NCI-H2029 treated with DMSO at 0.1 percent for 48 hours (cell line): ENCODE measurements at places on chromosomes 6 and 20.
A peak's percentile ranks its signal among the peaks of the same experiment; 100 is the strongest.

GRCh38 chr20:38184101-38184500, 19.0 kb upstream of the TGM2 start:
- no peak for DNase-seq

GRCh38 chr20:61099806-61100205, 152.3 kb upstream of the CDH4 start:
- no peak for DNase-seq

DNA sequence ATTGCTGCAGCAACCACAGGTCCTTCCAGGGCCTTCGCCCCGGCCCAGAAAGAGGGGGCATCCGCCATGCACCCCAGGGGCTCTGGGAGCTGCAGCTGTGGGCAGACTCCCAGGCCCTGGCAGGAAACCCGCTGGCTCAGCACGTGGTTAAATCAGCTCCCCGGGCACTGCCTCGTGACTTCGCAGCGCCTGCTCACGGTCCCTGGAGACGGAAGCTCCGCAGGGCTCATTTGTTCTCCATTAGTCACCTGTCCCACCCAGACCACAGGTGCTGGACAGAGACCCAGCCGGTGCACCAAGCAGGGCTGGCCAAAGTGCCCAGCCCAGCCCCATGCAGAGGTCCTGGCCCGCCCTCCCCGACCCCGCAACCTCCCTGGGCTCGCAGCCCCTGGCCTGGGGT, 14.7 kb downstream of the KCNQ2 start:
- DNase-seq = no peak

DNA sequence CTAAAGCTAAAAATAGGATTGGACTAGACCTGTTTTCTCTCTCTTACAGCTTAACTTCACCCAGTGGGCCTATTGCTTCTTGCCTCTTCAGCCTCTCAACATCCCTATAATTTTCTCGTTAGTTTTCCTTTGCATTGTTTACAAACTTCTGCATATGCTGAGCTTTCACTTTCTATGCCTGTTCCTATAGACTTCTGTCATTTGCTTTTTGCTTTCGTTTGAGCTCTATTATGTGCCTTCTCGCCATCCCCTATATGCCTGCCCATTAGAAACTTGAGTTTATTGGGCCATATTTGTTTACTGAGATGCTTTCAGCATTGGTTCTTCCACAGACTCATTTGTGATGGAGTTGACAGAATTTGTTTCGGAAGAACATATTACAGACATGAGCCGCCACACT, 40.9 kb downstream of the NCOA7 start:
- no peak for DNase-seq

GRCh38 chr6:72246926-72247325, 360.6 kb downstream of the RIMS1 start:
- DNase-seq = no peak

DNA sequence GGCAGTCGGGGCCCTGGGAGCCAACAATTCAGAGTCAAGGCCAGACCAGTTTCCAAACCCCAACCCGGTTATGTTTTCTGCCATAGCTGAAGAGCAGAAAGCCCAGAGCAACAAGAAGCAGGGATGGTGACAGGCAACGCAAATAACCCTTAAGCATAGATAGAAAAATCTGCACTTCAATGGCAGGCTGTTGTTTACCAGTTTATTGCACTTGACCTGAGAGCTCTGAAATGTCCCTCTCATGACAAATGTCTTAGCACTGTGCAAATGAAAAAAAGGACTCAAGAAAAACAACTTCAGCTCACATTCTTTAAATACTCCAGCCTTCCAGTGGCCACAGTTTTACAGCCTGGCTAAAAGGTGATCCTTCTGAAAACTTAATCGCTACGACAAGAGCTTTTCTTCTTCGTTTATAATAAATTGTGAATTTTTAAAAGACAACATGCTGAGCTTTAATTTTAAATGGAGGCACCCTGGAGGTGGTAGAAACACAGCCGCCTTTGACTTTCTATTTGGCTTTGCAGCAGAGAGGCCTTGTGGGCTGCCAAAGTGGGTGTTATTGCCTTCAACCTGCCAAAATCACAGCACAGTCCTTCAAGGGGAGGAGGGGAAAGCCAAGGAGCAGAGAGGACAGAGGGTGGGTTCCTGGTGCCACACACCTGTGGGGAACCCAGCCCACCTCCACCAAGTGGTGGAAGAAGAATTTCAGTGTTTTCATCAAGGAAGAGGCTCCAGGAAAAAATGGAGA, 289.5 kb upstream of the CDYL start:
- no peak for DNase-seq

- no peak for DNase-seq
These were observed 201.3 kb downstream of the EYS start for GRCh38 chr6:65505736-65506135.

DNA sequence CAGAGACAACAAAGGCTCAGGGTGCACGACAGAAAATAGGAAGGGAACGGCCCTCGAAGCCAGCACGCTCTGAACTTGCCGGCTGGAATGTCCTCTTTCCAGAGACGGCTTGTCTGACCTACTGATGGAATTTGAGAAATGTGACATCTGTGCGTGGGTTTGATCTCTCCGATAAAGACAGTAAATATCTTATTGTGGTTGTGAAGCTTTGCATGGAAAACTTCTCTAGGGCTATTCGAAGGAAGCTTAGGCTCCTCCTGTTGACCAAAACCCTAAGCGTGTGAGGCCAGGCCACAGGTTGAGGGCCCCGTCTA, 247.3 kb downstream of the ZNF217 start:
- no peak for DNase-seq

DNA sequence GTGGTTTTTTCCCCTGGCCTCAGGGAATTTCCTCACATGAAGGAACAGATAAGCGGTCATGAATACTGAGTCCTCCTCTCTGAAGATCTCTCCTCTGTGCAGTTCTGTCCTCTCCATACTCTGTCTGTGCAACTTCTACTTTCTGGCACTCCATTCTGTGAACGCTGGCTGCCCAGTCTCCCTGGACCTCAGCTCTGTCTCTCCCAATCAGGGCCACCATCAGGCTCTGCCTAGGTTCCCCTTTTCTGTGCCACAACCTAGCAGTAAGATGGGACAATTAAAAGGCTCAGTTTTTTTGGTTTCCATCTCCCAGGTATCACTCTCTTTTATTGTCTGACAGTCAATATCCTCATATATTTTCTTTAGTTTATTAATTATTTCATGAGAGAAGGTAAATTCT, 4.8 kb upstream of the ADGB start:
- DNase-seq = no peak

GRCh38 chr6:29757701-29758293, 34.6 kb downstream of the HLA-F start:
- no peak for DNase-seq

GRCh38 chr6:89527634-89528033, 94.7 kb downstream of the ANKRD6 start:
- DNase-seq = no peak

- DNase-seq = no peak
These were observed 622 bp downstream of the MAFB start for GRCh38 chr20:40688129-40689099.

DNA sequence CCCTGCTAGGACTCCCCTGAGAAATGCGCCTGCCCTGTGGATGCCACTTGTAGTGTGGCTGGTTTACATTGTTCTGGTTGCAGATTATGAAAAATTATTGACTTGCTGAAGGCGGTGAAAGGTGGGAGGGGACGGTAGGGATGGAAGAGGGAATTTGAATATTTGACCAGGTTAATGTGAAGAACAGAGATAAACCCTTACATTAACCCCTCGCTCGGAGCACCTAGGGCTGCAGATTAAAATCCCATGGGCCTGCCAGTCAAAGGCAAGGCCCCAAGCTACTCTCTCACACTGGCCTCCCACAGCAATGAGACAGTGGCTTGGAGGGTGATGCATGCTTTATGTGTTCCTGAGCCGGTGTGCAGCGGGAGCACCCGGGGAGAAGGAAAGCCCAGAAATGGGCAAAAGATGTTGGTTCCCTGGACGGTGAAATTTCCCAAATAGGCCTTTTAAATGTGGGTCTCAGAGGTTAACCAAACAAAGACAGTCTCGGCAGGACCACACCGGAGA, 2.5 kb downstream of the FOXF2 start:
- DNase-seq = no peak

- DNase-seq = no peak
These were observed 5.6 kb downstream of the TCEA2 start for GRCh38 chr20:64068386-64069208.

DNA sequence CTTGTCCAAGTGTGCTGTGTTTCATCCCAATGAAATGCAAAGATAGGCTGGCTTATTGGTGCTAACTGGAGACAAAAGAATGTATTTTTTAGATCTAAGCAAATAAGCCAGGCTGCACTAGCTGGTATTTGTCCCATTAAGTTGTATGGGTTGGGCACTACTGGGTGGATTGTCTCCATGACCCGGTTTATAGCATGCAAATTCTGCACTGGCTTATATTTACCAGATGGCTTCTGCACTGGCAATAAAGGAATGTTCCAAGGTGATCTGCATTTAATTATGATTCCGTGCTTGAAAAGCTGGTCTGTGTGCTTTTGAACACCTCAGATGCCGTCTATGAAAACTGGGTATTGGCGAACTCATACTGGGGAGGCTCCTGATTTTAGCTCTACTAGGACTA, 61.4 kb upstream of the MOCS1 start:
- no peak for DNase-seq

DNA sequence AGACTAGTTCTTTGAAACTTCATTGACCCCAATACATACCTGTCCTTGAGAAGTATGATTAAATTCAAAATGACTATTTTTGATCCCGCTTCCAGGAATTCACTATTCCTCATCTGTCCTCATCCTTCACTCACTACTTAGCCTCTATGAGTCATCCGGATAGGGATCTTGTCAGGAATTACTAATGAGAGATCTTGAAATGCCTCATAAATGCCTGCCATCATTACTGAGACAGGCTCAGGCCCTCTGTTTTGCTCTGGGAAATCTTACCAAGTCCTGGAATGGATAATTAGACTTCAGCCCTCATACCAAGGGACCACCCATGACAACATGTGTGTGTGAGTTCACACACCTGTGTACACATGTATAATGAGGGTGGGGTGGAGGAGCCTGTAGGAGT, 2.8 kb upstream of the CYP24A1 start:
- DNase-seq = no peak

DNA sequence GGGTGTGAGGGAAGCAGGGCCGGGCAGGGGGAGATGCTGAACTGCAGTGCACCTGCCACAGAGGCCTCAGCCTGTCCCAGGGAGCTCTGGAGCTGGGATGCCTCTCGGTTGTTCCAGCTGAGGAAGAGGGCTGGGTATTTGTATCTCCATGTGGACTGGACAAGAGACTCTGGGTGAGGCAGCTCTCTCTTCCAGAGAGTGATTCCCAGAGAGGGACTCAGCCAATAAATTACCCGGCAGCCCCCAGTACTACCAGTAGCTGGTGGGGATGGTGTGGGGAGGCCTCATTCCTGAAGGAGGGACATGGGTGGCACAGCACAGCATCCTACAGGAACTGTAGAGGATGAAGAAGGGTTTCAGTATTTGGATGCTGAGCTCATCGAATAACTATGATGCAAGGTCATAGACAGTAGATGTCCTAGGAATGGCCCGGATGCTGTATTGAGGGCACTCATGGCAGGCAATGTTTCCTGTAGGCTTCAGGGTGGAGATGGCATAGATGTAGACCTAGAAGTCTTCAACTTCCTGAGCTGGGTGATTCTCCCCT, 1.4 kb downstream of the FGD2 start:
- DNase-seq = no peak

DNA sequence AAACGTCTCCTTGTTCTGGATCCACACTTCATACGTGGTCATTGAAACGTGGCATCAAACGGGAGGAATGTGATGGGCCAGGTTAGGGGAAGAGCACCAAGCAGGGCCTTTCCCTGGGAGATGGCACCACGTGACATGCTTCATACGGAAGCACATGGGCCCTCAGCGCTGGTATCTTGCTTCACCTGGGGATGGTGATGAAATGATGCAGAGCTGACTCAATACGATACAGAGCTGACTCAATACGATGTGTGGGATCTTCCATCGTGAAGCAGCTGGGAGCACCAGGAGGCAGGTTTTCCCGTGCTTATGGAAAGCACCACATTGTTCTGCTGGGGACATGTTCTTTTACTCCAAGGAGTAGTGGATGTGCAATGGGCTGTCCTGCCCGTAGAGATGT, 22.5 kb upstream of the TAGAP start:
- no peak for DNase-seq

DNA sequence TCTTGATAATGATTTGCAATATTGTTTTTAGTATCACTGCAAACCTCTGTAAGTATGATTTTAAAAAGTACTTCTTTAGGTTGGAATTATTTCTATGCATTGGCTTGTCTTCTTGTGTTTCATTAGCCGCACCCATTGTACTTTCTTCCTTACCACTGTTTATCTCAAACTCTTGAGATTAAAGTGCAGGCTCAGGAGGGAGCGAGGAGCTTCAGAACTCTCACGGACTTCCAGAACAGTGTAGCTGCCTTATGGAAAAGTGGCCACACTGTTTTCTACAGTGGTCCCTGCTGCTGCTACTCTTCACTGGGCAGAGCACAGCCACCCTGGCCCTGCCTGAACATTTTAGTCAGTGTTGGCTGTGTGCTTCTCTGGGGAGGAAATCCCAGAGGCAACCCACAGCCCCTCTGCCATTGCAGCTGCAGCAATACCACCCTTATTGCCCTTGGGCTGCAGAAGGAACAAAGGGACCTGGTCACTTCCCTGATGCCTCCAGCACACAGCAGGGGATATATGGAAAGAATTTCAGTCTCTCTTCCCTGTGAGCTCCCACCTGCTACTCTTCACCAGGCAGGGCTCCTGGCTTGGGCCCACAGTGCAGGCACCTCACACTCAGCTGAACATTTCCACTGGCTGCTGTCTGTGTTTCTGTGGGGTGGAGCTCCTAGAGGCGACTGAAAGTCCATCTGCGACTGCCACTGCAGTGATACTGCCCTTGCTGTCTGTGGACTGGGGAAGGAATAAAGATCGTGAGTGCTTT, 91.7 kb upstream of the MAP3K4 start:
- DNase-seq = no peak

- DNase-seq = no peak
These were observed 284.9 kb downstream of the PRKN start for GRCh38 chr6:162442687-162443086.

DNA sequence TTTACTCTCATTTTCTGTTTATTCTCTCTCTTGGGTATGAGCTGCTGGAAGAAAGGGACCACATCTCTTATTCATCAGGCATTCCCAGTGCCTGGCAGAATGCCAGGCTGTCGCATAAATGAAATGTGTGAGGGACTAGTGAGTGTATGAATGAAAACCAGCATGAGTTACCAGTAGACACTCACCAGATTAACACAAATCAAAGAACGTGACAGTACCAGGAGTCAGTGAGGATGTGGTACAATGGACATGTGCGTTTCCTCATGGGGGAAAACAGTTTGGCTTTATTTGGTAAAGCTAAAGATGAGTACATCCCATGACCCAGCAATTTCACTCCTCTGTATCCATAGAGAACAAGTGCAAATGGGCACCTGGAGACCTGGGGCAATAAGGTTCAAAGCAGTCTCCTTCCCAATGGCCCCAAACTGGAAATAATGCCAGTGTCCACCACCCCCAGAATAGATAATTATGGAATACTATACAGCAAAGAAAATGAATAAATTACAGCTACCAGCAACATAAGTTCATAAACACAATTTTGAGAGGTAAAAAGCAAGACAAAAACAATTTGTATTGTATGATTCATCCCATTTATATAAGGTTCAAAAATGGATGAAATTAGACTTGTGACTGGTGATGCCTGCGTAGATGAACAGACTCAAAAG, 93.3 kb downstream of the CDH22 start:
- no peak for DNase-seq

- peak; percentile 98 for DNase-seq
These were observed 8.8 kb upstream of the CEP85L start for GRCh38 chr6:118660218-118660569.

- no peak for DNase-seq
These were observed 37.7 kb downstream of the KCNQ2 start for GRCh38 chr20:63434599-63435378.
